ENCODE measurements at places on chromosomes 4 and X. TPM values are rescaled to one million over a fixed set of nuclear protein-coding genes. Genes with fewer than 3 reads are reported as not detected.
A peak's percentile ranks its signal among the peaks of the same experiment; 100 is the strongest.

The NLGN4X gene
- not detected for total RNA-seq

The EDA gene
- total RNA-seq = 0.92 TPM

The TMEM31 gene
- 1.1 TPM for total RNA-seq

DNA sequence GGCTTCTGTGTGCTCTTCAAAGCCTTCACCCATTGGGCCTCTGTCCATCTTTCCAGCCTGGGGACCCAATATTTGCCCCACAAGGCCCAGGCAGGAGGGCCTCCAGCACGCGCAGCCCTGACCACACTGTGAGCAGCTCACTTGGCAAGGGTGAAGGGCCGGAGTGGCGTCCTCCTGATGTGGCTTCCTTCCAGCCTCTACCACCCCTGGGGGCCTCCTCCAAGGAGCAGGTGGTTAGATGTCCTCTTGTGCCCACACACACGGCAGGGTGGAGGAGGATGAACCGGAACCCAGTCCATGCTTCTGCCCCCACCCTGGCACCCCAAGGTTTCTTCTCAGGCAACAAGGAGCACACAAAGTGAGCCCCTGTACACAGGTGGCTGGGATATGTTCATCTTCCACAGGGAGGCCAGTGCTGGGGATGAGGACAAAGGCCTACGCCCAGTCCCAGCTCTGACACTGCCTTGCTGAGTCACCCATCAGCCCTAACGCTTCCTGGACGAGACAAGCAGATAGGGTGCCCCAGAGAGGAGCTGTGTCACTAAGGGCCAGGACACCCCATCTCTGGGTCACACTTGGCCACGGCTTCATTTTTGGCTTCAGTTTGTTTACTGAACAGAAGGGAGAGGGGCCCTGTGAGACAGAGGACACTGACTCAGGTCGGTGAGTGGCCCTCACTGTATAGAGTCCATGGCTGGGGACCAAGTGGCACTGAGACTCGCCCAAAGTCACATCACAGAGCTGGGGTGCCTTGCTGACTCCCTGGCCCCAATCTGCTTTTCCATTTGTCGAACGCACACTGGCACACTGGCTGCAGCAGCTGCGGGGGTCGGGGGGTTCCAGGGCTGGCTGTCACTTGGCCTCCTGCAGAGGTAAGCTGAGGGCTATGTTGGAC, 1.9 kb downstream of the UBL4A start:
- H3K27me3 ChIP-seq = no peaks in the 10 kb centered on the region
- H3K4me1 ChIP-seq = peaks cover 23% of the 10 kb centered on the region
- H3K36me3 ChIP-seq = peaks cover 18% of the 10 kb centered on the region
- peak overlapping the region; percentile 71 for H3K4me3 ChIP-seq
- DNase-seq = peak; percentile 17

GRCh38 chr4:72496119-72496518, 72.9 kb downstream of the ADAMTS3 start:
- no peaks in the 10 kb centered on the region for H3K27me3 ChIP-seq
- no peaks in the 10 kb centered on the region for H3K36me3 ChIP-seq
- DNase-seq = no peak
- H3K4me3 ChIP-seq = no peak overlapping the region

DNA sequence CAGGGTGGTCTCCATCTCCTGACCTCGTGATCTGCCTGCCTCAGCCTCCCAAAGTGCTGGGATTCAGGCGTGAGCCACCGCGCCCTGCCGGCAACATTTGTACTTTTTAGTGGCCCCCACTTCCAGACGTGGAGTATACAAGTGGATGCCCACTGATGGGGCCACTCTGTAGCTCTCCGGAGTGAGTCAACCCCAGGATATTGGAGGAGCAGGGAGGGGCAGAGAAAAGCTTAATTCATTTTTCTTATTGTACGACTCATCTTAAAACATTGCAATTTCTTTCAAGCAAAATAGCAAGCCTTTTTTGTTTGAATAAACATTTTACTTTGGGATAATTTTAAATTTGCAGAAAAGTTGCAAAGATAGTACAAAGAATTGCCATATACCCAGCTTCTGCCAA, 34.6 kb downstream of the FAM9C start:
- H3K36me3 ChIP-seq = no peaks in the 10 kb centered on the region
- H3K4me3 ChIP-seq = no peak overlapping the region
- H3K4me1 ChIP-seq = peaks cover 74% of the 10 kb centered on the region
- H3K27me3 ChIP-seq = no peaks in the 10 kb centered on the region

DNA sequence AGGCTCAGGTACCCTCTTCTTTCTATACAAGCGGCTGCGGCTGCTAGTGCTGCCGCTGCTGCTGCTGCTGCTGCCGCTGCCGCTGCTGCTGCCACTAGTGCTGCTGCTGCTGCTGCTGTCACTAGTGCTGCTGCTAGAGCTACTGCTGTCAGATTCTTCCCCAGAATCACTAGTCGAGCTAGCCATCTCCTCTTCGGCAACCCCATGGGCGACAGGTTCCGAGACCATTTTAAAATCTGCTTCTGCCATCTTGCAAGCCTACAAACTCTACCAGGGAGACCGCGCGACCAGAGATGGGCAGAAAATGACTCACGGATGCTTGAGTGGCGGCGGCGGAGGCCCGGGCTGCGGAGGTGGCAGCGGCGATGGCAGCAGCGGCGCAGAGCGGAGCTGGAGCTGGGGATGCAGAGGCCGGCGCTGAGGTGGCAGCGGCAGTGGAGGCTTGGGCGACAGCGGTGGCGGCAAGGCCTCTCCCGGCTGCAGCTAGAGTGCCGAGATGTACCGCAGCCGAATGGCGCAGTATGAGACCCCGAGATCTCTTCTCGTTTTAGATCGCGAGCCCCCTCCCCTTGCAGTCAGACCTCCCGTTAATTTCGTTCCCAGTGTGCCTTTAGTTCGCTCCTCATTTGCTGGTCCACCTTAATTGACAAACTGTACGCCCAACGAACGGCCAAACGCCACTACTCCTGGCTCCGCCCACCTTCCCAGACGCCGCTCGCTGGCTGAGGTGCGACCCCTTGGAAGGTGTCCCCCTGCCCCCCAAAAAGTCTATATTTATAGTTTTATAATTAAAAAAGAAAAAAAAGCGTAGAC, at the start of gene NAP1L3:
Gene NAP1L3 (minus strand): TSS at position 523 of the 813 bp plus-strand sequence. CDS start 274 bp downstream, at position 249.
- peak within 1 kb of the TSS; percentile 86 for H3K4me3 ChIP-seq
- H3K27me3 ChIP-seq = peaks cover 1% of the 10 kb centered on the region
- H3K4me1 ChIP-seq = peaks cover 1% of the 10 kb centered on the region
- H3K36me3 ChIP-seq = no peaks in the 10 kb centered on the region
- peak within 1 kb of the TSS; percentile 89 for H3K27ac ChIP-seq

DNA sequence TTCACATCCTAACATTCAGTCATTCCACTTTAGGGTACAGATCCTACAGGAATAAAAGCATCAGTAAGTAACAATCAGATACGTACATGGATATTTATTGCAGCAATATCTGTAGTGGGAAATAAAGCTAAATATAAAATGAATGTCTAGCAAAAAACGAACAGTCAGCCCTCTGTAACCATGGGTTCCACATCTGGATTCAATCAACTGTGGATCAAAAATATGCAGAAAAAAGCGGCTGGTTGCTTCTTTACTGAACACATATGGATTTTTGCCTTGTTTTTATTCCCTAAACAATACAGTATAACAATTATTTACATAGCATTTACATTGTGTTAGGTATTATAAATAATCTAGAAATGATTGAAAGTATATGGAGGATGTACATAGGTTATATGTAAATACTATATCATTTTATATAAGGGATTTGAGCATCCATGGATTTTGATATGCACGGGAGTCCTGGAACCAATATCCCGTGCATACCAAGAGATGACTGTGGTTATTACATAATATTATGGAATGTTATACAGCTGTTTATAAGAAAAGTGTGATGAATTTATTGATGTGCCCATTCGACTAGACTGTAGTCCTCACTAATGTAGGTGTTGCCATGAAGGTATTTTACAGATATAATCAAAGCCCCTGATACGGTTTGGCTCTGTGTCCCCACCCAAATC, 132.8 kb downstream of the ARHGEF9 start:
- H3K4me3 ChIP-seq = no peak overlapping the region
- H3K4me1 ChIP-seq = no peaks in the 10 kb centered on the region
- H3K27ac ChIP-seq = no peak overlapping the region
- no peak for DNase-seq
- H3K27me3 ChIP-seq = no peaks in the 10 kb centered on the region

DNA sequence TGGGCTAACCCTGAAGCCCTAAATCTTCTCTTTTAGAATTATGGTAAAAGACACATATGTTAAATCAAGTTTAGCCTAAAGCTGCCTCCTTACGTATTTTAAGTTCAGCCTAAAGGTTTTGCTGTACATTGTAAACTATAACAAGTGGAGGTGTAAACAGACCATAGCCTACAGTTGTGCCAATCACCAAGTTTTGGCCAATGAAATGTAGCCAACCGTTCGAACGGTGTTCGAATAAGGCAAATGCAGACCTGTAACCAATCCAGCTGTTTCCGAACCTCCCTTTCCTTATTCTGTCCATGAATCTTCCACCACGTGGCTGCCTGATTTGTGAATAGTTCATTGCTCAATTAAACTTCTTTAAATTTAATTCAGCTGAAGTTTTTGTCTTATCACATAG, 52.1 kb upstream of the TBC1D9 start:
- peaks cover 5% of the 10 kb centered on the region for H3K27me3 ChIP-seq
- H3K27ac ChIP-seq = no peak overlapping the region
- DNase-seq = no peak
- no peak overlapping the region for H3K4me3 ChIP-seq
- H3K4me1 ChIP-seq = no peaks in the 10 kb centered on the region
- H3K36me3 ChIP-seq = no peaks in the 10 kb centered on the region

- H3K36me3 ChIP-seq = no peaks in the 10 kb centered on the region
- no peaks in the 10 kb centered on the region for H3K4me1 ChIP-seq
- no peak overlapping the region for H3K27ac ChIP-seq
These were observed 33.0 kb upstream of the ANXA3 start for GRCh38 chr4:78518561-78518960.

DNA sequence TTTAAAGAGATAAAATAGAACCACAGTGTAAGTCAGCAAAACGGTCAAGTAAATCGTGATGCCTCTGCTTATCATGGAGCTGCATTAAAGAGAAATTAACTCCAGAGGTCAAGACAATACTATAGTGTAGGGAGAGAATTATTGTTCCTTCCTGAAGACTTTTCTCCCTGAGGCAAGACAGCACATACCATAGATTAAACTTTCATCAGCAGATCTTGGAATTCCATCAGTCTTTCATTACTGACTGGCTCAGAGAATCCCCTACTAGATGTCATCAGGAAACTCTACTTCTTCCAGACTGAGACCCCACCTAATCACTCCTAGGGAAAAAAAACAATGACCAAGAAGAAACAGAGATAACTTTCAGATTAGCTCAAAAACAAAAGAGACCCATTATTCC, 131.3 kb downstream of the NSUN7 start:
- DNase-seq = no peak
- H3K4me3 ChIP-seq = no peak overlapping the region
- H3K4me1 ChIP-seq = no peaks in the 10 kb centered on the region
- H3K27ac ChIP-seq = no peak overlapping the region

GRCh38 chr4:75432683-75433082, 81.5 kb downstream of the RCHY1 start:
- peak; percentile 9 for DNase-seq
- no peak overlapping the region for H3K4me3 ChIP-seq
- peaks cover 10% of the 10 kb centered on the region for H3K27me3 ChIP-seq
- no peaks in the 10 kb centered on the region for H3K4me1 ChIP-seq

- H3K36me3 ChIP-seq = no peaks in the 10 kb centered on the region
- H3K27ac ChIP-seq = no peak overlapping the region
- DNase-seq = no peak
- H3K4me3 ChIP-seq = no peak overlapping the region
- peaks cover 17% of the 10 kb centered on the region for H3K27me3 ChIP-seq
These were observed 111.5 kb upstream of the SFRP2 start for GRCh38 chr4:153900426-153900825.

DNA sequence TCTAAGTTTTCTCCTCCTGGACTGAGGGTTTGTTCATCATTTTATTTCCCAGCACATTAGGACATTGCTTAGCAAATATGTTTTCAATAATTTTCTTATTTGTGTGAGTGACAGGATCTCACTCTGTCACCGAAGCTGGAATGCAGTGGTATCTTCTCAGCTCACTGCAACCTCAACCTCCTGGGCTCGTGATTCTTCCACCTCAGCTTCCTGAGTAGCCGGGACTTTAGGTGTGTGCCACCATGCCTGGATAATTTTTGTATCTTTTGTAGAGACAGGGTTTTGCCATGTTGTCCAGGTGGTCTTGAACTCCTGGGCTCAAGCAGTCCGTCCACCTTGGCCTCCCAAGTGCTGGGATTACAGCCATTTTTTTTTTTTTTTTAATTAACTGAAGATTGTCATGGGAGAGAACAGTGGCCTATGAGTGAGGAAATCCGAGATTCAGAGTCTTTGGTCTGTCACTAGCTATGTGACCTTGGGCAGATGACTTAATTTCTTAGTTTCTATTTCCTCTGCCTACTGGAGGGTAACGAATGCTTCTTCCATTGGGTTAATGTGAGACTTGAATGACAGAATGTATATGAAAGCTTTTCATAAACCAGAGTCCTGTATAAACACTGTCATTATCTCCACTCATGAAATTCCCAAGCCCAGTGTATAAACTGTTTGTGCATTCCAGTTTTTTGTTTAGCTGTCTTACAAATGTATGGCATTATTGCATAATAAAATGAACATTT, 23.9 kb downstream of the MOB1B start:
- DNase-seq = no peak
- peak overlapping the region; percentile 40 for H3K4me3 ChIP-seq
- peaks cover 3% of the 10 kb centered on the region for H3K36me3 ChIP-seq
- peak overlapping the region; percentile 84 for H3K27ac ChIP-seq
- peaks cover 41% of the 10 kb centered on the region for H3K4me1 ChIP-seq
- no peaks in the 10 kb centered on the region for H3K27me3 ChIP-seq

DNA sequence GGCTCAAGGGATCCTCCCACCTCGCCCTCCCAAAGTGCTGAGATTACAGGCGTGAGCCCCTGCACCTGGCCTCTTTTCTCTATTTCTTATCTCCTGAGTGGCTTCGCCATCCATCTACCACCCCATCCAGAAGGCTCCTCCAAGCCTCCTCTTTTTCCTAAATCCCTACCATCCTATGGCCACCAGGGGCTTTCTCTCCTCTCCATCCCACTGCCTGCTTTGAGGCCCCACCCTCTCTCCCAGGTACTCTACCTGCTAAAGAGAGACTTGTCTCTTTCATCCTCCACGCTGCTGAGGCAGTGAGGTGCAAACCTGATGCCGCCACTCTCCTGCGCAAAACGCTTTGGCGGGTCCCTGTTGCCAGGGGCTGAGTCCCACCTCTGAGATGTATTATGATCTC, 7.0 kb downstream of the RS1 start:
- H3K27me3 ChIP-seq = no peaks in the 10 kb centered on the region
- H3K4me3 ChIP-seq = no peak overlapping the region
- H3K4me1 ChIP-seq = peaks cover 3% of the 10 kb centered on the region
- H3K36me3 ChIP-seq = no peaks in the 10 kb centered on the region

GRCh38 chrX:84192006-84192405, 4.0 kb upstream of the RPS6KA6 start:
- H3K36me3 ChIP-seq = no peaks in the 10 kb centered on the region
- H3K4me3 ChIP-seq = no peak overlapping the region
- no peaks in the 10 kb centered on the region for H3K4me1 ChIP-seq

Data from activated CD8-positive, alpha-beta T cell treated with anti-CD3 and anti-CD28 coated beads for 36 hours (primary cell).